ENCODE measurements at places on chromosomes 3 and 15.

- no peak for DNase-seq
Measured at GRCh38 chr15:74428970-74429780, 4.6 kb downstream of the SEMA7A start.

DNA sequence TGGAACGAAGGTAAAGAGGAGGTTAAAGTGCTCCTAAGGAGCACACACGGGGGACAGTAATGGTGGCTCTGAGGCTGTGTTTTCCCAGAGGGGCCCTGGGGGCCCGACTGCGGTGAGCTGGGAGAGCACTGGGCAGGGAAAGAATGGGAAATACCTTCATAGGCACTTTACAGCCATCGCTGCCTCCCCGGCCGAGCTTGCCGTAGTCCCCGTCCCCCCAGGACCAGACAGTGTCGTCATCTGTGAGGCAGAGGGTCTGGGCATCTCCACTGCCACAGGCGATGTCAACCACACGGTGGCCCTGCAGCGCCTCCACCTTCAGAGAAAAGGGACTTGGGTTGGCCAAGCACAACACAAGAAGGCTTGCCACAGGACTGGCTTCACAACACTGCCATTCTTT is 32.8 kb upstream of the OCA2 start:
- DNase-seq, result no peak

- no peak for DNase-seq
Measured at GRCh38 chr3:30658328-30659052, 52.1 kb downstream of the TGFBR2 start.

- DNase-seq, result no peak
Measured at GRCh38 chr15:66130496-66131034, 123.0 kb downstream of the MEGF11 start.

DNA sequence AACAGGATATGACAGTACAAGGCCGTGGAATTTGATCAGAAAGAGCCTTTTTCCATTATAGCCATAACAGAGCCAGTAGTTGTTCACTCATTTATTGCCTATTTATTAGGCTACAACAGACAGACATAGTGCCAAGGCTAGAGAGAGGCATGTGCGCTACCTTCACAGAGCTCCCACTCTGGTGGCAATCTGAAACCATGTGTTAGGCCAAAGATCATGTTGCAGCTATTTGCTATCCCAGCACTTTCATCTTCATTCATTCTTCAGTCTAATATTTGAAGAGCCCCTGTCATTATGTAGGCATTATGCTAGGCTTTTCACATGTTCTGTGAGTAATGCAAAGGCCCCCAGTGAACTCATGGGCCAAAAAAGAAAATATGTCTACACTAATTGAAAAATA is 404.8 kb downstream of the IGSF11 start:
- DNase-seq, result no peak

GRCh38 chr3:17162116-17162515 is 277.4 kb downstream of the PLCL2 start:
- DNase-seq, result no peak

DNA sequence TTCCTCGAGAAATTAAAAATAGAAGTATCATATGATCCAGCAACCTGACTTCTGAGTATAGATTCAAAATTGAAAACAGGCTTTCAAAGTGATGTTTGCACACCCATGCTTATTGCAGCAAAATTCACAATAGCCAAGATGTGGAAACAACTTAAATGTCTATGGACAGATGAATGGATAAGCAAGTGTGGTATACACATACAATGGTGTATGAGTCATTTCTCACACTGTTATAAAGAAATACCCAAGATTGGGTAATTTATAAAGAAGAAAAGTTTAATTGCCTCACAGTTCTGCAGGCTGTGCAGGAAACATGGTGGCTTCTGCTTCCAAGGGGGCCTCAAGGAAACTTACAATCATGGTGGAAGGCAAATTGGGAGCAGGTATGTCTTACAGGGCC is 100.8 kb downstream of the KLF13 start:
- no peak for DNase-seq

DNA sequence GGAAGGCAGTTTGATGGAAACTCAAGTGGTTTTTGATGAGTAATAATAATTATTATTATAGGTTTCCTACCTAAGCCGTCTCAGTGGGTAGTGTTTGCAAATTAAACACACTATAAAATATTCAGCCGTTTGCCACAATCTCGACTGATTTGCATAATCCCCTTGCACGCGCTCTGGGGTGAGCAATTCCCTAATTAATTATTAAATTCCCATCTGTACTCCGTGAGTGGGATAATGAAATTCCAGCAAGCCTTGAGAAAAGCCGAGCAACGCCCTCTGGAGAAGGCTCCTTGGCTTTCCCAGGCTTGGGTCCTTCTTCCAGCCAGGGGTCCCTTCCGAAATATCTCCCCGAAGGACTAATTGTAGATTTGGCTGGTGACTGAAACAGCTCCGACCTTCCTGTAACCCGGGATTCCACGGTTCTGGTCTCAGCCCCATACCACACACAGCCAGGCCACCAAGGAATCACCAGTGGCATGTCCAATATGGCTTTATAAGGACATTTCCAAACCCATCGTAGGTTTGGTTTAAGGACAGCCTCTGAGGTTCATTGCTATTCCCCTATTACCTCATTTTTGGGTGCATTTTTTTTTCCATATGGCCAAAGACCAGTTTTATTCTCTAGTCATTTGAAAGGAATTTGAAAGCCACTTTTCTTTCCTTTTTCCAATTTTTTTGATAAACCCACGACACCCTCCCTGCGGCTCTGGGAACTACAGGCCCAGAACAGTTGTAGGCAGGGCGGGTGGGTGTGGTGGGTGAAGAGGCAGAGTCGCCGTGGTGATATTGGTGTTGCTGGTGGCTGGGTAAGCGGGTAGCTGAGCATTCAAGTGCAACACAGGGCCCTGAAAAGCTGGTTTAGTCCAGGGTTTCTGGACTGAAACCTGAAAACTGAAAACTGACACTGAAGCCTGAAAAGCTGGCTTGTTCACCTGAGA is 33.2 kb upstream of the RGMA start:
- DNase-seq, result no peak

DNA sequence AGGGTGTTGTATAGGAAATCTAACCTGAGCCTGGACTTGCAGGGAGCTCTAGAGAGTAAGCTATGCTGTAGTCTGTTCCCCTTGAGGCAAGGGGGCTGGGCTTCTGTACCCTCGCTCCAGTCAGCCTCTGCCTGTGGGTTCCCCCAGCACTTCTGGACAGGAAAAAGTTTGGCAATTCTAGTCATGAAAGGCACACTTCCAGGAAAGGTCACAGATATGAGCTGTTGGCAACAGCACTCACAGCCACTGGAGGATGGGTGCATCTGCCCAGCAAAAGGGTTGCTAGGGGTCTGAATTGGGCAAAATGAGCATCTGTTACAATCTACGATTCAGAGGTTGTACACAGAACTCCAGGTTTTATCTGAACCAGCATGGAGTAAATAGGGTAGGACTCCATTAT is 281.2 kb downstream of the ERC2 start:
- no peak for DNase-seq

- DNase-seq, result peak; percentile 80
Measured at GRCh38 chr15:34038023-34038870, 757 bp downstream of the AVEN start.

DNA sequence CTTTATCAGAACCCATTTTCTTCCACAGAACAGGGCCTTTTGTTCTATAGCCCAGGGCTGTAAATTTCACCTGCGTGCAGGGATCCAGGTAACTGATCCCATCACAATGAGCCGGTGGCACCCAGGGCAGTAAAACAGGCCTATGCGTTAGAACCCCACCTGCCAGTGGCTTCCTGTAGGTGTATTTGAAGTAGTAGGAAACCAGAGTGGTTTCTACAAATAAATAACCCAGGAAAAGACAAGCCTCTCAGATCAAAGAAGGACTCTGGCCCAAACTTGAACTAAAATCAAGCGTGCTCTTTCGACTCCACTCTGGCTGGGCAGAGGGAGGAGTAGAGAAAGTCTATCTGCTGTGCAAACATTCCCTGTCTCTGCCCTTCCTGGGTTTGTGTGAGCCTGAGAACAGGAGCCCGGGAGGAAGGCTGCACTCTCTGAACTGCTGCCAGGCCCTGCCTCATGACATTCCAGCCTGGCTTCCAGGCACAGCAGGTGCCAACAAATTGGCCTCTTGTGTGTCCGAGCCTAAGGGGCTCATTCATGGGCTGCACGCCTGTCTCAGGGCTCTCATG is 77.7 kb downstream of the CEMIP start:
- no peak for DNase-seq

DNA sequence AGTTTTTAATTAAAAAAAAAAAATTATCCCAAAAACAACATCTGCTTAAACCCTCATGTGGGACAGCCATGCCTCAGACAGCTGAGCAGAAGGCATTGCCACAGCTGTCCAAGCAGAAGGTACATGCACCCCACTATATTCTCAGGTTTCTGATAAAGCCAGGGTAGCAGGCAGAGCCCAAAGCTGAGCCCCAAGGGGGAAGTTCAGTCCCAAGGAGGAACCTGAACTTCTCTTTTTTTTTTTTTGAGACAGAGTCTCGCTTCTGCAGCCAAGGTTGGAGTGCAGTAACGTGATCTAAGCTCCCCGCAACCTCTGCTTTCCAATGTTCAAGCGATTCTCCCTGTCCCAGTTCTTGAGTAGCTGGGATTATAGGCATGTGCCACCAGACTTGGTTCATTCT is 33.2 kb downstream of the MKRN2 start:
- no peak for DNase-seq

GRCh38 chr3:97871801-97872524 is 50.2 kb downstream of the CRYBG3 start:
- no peak for DNase-seq

- no peak for DNase-seq
Measured at GRCh38 chr3:192246847-192247559, 480.3 kb downstream of the FGF12 start.

DNA sequence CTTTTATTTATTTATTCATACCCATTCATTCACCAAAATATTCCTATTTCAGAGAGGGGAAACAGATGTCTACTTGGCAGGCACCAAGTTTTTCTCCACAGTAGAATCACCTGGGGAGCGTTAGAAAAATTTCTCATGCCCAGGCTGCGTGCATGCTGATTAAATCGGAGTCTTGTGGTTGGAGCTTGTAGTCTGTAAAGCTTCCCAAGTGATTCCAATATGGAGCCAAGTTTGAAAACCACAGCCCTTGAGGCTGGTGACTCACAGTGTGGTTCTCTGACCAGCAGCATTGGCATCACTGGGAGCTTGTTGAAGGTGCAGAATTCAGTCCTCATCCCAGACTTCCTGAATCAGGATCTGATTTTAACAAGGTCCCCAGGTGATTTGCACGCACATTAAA is 49.7 kb downstream of the PDHB start:
- DNase-seq, result no peak

DNA sequence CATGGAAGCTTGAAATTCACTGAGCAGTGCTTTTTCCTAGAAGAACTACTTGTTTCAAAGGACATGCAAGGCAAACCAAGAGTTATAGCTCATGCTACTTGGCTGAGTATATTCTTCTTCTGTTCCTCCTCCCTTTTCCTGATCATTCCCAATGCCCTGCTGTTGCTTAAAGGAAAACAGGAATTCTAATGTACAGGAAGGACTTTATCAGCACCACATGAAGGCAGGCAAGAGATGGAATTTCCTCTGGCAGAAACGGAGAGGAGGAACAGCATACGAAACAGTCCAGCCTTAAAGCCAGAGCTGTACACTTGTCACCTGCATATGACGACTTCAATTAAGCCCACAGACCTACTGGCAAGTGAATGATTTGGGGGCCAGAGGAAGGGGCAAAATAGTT is 15.7 kb downstream of the MEIS2 start:
- DNase-seq, result no peak

- peak; percentile 76 for DNase-seq
Measured at GRCh38 chr3:111071257-111072030, at the start of gene NECTIN3. Gene NECTIN3 (plus strand): TSS chr3:111071816. CDS start chr3:111072018, 202 bp downstream.

- peak; percentile 33 for DNase-seq
Measured at GRCh38 chr3:127706785-127707351, 34.1 kb downstream of the ABTB1 start.

- no peak for DNase-seq
Measured at GRCh38 chr3:111128884-111129283, 57.3 kb downstream of the NECTIN3 start.

- DNase-seq, result no peak
Measured at GRCh38 chr15:31111091-31111647, 9.6 kb upstream of the TRPM1 start.

DNA sequence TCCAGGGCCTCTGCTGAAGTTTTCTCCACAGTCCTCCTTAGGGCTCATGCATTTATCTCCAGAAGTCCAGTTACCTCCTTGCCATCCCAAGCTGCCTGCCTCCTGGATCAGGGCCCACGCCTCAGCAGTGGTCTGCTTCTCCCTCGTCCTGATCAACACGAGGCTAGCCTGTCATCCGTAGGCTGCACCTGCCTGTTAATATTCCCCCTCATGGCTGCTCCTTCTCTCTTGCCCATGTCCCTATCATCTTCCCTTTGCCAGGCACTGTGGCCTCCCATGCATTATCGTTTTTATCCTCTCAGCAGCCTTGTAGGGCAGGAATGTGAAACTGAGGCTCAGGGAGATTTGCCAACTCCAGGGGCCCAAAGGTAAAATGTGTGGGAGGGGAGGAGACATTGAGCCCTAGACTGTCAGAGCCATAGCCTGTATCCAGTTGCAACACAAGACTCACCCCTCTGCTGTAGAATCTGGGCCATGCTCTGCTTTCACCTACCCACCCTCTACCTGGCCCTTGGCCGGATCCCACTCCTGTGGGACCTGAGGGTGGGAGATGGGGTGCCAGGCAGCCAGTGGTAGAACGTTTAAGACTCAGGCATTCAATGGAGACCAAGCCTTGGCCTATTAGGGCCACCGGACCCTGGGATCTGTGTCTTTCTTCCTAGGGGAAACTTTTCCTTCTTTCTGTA is 4.6 kb downstream of the GRM2 start:
- DNase-seq, result no peak

DNA sequence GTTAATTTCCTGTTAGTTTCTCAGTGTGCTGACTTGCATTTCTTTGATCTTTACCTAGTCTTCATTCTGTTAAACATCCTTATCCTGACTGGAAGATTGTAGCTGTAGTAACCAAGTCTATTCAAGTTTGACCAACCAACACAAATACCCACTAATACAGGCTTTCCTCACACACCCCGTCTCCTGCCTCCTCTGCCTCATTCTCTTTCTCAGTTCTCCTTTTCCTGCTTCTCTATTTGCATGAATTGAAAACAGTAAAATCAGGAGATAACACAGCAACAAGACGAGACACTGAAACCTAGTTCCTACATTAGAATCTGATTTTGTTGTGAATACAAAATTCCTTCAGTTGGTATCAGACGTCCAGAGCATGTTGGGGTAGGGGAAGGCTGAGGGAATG is 116.9 kb upstream of the ARPP21 start:
- DNase-seq, result no peak

- DNase-seq, result no peak
Measured at GRCh38 chr3:194661374-194661773, 10.6 kb downstream of the LSG1 start.

GRCh38 chr3:128307781-128308469 is 154.6 kb downstream of the EEFSEC start:
- no peak for DNase-seq
